ENCODE measurements at places on chromosomes 2 and 18. TPM values are rescaled to one million over a fixed set of nuclear protein-coding genes. Genes with fewer than 3 reads are reported as not detected.

DNA sequence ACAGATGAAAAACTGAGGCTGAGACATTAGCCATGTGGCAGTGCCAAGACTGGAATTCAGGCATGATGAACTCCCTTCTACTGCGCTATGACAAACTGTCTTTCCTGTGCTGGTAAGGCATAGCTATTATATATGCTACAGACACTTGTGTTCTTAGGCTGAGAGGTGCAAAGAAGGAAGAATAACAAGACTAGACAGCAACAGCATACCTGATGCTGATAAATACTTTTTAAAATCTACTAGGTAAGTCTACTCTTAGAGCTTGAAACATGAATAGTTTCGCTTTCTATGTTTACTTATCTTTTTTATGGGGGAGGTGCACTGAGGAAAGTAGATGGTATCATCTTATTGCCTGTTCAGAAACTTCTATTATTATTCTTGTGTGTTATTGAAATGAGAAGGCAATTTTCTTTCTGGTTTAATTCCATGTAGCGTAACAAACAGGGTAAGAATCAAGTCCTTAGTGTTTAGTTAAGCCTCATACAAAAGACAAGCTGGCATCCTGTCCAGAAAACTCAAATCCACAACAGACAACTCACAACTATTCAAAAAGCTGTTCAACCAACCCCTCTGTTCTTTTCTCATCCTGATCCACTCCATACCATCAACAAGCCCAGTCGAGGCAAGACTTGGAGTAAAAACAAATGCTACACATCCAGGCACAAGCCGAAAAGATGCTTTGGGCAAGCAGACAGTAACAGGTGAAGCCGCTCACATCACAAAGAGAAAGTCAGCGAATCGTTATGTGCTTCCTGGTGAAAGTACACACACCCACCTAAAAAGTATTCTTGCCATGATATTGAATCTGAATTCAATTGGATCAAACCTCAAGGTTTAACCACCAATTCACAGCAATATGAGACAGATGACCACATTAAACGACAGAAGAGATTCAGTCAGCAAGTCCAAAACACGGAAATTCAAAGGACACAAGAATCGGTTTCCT, 1.5 kb downstream of the TTC32 start:
- DNase-seq, result no peak

DNA sequence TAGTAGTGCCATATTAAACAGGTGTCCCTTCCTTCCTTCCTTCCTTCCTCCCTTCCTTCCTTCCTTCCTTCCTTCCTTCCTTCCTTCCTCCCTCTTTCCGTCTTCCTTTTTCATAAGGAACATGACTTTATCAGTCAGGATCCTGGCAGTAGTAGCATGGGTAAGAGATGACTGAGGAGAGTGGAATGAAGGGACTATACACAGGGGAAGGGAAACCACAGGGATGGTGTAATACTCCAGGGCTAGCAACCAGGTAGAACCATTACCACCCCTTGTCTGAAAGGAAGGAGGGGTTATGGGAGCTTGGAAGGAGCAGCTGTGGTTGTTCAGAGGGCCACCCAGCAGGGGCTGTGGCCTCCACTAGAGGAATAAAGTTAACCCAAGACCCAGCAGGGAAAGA, 23.2 kb upstream of the KDM3A start:
- DNase-seq, result no peak

GRCh38 chr2:241598487-241598886, 38.5 kb downstream of the THAP4 start:
- no peak for DNase-seq

- no peak for DNase-seq
These were observed 117.3 kb downstream of the THADA start for GRCh38 chr2:43478412-43479086.

DNA sequence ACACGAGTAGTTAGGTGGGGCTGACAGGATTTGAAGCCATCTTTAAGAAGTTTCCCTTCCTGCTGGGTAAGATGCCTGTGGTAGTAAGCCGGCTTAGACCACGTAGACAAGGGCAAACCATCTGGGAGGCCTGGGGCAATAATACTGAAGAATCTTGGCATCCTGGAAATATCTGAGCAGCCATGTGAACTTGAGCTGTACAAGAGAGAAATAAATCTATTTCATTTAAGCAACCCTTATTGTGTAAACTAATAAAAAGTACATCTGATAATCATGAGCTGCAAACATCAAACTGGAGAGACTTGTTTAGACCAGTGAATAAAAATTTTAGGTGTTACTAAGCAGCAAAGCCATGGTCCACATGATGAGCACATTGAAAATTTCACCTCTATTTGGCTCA, 11.4 kb upstream of the CETN1 start:
- DNase-seq, result no peak

- DNase-seq, result no peak
These were observed 41.4 kb downstream of the BMP10 start for GRCh38 chr2:68829749-68830148.

- DNase-seq, result no peak
These were observed 176.7 kb downstream of the SOX11 start for GRCh38 chr2:5868931-5869330.

GRCh38 chr2:8149985-8150539, 531.8 kb upstream of the ID2 start:
- DNase-seq, result no peak

GRCh38 chr2:96891591-96892333, 21.9 kb upstream of the SEMA4C start:
- DNase-seq, result no peak

GRCh38 chr2:238483021-238483420, 56.3 kb downstream of the ASB1 start:
- no peak for DNase-seq

DNA sequence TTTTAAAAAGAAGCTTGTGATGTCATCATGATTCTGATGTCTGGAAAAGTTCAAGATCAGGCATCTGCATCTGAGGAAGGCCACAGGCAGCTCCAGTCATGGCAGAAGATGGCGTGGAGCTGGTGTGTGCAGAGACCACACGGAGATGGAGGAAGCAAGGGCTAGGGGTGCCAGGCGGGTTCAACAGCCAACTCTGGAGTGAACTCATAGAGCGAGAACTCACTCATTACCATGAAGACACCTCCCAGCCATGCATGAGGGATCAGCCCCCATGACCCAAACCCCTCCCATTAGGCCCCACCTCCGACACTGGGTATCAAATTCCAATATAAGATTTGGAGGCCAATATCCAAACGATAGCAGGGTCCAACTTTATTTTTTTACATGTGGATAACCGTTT, 61.6 kb downstream of the KCNG2 start:
- peak; percentile 4 for DNase-seq

DNA sequence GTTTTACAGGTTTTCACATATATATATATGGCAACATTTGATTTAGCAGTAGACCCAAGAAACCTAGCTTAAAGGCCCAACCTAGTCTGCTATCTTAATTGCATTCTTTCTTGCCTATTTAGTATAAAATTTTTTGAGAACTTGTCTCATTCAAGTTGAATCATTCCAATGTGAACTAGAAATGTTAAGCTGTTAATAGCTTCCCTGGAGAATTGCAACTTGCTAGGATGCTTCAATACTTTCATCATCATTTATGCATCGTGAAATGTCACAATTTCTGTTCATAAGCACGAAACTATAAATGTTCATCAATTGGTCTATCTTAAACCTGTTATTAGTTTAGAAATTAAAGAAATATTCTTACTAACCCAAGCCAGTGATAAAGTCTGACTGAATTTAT, 217.6 kb downstream of the BABAM2 start:
- no peak for DNase-seq

GRCh38 chr18:13376841-13377351, 158.3 kb downstream of the LDLRAD4 start:
- no peak for DNase-seq

- no peak for DNase-seq
These were observed 224.8 kb upstream of the PXDN start for GRCh38 chr2:1968988-1969700.

- no peak for DNase-seq
These were observed 133.5 kb upstream of the IL1R2 start for GRCh38 chr2:101858246-101858645.

GRCh38 chr2:202911203-202911511, 316 bp downstream of the WDR12 start:
- DNase-seq, result no peak

GRCh38 chr2:3042601-3043585, 334.7 kb downstream of the EIPR1 start:
- no peak for DNase-seq

DNA sequence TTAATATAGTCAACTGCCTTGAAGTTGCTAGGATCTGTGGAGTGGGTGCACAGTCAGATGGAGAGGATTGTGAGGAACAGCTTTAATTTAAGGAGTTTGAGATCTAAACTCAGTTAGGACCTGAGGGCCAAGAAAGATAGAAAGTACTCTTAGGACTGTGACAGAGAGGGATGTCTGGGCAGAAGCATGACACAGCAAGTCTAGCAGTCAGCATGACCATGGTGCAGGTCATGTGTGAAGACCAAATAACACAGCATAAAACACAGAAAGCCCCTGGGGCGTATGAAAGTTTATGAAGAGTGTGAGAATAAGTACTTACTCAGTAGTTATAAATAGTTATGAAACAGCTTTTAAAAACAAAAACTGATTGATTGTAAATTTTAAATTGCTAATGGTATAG, 107.2 kb downstream of the GALNT1 start:
- DNase-seq, result no peak

DNA sequence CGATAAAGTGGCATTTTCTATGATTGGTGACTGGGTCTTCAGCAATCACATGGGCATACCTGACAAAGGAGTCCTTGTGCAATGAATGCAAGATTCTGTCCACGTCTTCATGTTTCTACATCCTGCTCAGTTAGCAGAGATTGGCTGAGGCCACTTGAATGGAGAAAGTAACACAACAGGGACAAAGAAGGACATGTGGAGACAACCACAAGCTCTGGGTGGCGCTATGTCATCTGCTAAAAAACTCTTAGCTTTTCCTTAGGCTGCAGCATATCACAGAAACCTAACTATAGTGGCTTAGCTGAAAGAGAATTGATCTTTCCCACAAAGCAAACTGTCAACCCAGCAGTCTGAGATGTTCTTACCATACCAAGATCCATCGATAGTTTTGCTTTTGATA, 1109.7 kb downstream of the SOCS6 start:
- DNase-seq, result no peak

- DNase-seq, result peak; percentile 43
These were observed 6.4 kb downstream of the ATL2 start for GRCh38 chr2:38370664-38371063.

DNA sequence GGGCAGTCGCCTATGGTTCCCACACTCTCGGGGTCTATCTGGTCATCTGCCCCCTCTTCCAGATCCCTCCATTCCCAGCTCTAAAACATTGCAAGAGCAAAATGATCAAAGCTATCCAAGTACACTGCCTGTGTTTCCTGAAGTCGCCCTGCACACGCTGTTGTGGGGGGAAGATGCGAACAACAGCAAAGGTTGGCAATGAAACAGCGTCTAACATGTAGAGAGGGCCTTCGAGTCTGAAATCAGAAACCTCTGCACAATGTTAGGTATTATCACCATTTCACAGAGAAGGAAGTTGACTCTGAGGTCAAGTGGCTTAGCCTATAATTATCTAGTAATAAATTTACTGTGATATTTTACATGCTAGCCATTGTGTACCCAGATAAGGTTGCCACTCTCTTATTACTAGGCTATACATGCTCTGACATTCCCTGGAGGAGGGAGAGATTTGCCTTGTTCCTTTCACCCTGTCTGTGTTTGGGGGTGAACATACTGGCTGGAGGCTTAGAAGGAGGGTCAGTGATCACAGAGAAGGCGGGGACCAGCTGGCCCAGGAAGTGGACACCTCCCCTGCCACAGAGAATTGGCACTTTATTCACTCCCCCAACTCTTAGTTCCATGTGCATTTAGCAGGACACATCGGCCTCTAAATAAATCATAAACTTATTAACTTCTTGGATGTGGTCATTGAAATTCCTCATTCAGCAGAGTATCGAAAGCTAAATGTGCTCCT, 36.8 kb downstream of the KCTD1 start:
- DNase-seq, result no peak

- no peak for DNase-seq
These were observed 39.6 kb downstream of the DCDC2C start for GRCh38 chr2:3742743-3743508.

DNA sequence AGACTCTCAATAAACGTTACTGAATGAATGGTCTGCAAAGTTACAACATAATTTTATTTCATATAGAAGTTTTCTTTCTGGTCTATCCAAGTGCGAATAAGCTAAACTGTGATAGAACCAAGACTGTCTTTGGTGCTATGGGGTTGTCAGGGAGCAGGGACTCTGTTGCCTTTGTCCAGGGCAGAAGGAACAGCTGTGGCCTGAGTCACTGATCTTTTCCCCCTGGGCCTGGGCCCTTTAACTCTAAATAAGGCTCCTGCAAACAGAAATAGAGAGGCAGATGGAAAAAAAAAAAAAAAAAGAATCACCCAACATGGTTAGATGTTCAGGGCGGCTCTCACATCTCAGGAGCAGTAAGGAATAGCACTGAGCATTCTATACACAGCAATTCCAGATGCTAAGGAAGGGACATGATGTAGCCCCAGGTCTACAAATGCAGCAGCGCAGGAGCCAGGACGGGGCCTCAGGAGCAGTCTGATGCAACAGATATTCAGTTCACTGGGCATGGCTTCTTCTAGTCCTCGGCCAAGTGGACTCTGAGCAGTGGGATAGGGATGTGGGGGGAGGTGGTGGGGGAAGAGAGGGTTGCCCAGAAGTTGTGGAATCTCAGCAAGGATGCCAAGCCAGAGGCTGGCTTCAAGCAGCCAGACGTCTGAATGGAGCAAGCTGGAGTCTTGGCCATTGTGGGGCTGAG, 247.1 kb upstream of the SIX2 start:
- DNase-seq, result no peak

- no peak for DNase-seq
These were observed 67.9 kb downstream of the RHOB start for GRCh38 chr2:20514596-20515269.

DNA sequence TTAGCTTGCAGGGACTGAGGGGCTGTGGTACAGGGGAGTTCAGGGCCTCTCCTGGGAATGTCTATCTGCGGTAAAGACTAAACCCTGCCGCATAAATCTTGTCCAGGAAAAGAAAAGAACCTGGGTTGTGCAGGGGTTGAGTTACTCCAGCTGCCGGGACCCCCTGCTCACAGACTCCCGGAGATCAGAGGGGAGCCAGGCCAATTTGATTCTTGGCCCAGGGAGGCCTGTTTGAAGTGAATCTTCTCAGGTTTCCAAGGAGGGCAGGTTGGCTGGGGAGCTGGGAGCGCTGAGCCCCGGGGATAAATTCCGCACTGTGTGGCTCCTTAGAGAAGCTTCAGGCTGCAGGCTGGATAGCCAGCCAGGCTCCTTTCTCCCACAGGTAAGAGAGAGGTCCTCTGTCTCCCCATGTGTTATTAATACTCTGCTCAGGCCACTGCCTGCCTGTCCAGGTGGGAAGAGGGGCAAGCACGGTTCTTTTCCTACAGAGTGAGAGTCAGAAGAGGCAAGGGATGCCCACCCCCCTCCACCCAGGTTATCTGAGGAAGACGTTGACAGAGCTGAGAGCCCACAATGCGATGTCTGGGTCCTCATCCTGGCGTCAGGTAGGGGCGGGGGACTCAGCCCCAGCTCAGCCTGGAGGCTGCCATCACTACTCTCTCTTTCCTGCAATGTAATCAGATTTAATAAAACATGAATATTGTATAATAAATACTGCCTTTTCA, 82.7 kb downstream of the LONRF2 start:
- no peak for DNase-seq

Gene CNDP1
- 0.16 TPM for polyA plus RNA-seq

Gene CCDC150
- 0.71 TPM for polyA plus RNA-seq

Gene CYP27A1
- 75.5 TPM for polyA plus RNA-seq

Gene SLC66A2
- 37.1 TPM for polyA plus RNA-seq

Gene VAMP8
- 47.2 TPM for polyA plus RNA-seq

Gene SKA1
- polyA plus RNA-seq, result 0.88 TPM

Gene C1GALT1C1L
- 3.8 TPM for polyA plus RNA-seq

Gene NETO1
- polyA plus RNA-seq, result 0.10 TPM

Gene BOLL
- not detected for polyA plus RNA-seq
